ENCODE measurements at places on chromosomes 16 and 17.

GRCh38 chr16:20960899-20961298 is 60.3 kb downstream of the LYRM1 start:
- DNase-seq, result no peak

GRCh38 chr17:8048736-8049135 is 9.9 kb downstream of the ALOX15B start:
- DNase-seq, result no peak

DNA sequence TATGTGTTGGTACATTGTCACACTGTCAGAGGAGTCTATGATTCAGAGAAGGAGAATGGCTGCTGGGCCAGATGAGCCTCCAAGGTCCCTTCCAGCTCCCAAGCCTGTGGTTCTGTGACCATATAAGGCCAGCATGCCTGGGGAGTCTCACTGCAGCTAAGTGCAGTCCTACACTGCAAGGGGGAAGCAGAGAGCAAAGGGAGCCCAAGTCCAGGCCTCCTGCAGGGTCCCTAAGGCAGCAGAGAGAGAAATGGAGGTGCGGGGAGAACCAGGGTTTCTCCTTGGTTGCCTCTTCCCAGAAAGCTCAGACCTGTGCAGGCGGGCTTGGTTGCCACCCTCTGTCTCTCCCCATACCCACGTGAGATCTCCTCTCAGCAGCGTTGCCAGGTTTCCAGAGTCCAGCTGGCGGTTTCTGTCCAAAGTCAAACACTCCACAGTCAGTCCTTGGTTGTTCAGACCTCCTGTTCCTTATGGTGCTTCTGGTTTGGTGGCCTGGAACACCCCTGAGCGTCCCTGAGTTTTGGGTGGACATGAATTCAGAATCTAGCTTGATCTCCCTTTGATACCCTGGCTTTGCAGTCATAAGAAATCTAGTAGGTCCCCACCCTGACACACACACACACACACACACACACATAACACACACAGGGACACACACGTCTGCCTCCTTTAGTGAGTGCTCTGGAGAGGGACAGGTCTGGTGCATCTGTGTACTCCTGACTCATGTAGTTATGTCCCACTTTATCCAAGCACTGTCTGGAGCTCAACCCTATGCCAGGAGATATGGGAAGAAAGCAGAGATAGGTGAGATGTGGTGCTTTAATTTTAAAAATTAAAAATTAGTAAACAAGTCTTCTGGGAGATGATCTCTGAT is 78.8 kb downstream of the GNAO1 start:
- DNase-seq, result no peak

- no peak for DNase-seq
Observed at GRCh38 chr16:23523321-23523720, 13.0 kb upstream of the GGA2 start.

- DNase-seq, result no peak
Observed at GRCh38 chr17:78444392-78444791, 65.9 kb downstream of the PGS1 start.

- no peak for DNase-seq
Observed at GRCh38 chr16:17839907-17840306, 369.1 kb upstream of the XYLT1 start.

Measured in activated CD4-positive, alpha-beta T cell treated with anti-CD3 and anti-CD28 coated beads for 1 hour (primary cell).